ENCODE measurements at places on chromosomes 7 and 10.
A peak's percentile ranks its signal among the peaks of the same experiment; 100 is the strongest.

GRCh38 chr7:32163141-32163806, 93.1 kb upstream of the PDE1C start:
- DNase-seq: no peak

DNA sequence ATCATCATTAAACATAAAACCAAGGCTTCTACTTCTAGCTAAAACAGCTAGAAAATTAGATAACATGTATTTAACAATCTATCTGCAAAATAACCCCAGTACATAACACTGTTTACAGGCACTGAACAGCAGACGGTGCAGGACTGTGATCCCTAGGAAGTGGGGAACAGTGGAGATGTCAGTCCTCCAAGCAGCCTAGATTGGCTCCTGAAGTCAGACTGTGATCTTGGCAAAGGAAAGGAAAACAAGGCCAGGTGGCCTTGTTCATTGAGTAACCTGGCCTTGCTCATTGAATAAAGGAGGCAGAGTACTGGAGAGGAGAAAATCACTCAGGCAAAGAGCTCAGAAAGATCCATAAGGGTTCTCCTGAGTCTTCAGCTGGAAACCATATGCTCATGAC, 77.7 kb upstream of the DIP2C start:
- no peak for DNase-seq

GRCh38 chr10:47311193-47311931, 10.9 kb upstream of the GDF2 start:
- no peak for DNase-seq

DNA sequence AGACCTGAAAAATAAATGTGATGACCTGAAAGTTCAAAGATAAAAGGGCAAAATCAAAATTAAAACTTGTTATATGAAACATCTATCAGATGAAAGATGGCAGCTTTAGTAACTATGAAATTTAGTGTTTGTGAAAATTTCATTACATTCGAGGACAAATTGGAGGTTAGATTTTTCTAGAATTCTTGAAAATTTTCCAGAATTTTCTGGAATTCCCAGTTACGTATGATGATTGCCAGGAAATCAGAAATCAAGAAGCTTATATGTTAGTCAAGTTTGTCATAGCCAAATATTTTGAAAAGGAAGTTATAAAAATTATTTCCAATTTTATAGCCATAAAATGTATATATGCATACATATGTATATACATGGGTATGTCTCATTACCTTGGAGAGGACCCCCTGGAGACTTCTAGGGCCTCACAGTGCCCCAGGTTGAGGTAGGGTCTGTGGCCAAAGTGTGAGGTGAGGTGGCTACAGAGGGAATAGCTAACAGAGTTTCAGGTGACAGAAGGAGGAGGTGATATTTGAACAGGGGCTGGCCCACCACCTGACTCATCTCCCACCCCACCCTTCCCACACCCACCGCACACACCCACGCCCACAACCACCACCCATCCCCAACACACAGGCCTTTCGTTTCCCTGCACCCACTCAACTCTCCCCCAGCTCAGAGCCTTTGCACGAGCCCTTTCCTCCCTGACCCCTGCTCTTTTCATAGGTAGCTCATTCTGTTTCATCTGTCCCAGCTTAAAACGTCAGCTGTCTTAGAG, 21.5 kb downstream of the C10orf105 start:
- DNase-seq: no peak

- no peak for DNase-seq
These were observed 30.1 kb upstream of the RBM20 start for GRCh38 chr10:110613996-110614495.

- no peak for DNase-seq
These were observed 1061.5 kb downstream of the LRMDA start for GRCh38 chr10:76492678-76493472.

GRCh38 chr7:5284304-5285281, 1.9 kb downstream of the SLC29A4 start:
- DNase-seq: peak; percentile 17

DNA sequence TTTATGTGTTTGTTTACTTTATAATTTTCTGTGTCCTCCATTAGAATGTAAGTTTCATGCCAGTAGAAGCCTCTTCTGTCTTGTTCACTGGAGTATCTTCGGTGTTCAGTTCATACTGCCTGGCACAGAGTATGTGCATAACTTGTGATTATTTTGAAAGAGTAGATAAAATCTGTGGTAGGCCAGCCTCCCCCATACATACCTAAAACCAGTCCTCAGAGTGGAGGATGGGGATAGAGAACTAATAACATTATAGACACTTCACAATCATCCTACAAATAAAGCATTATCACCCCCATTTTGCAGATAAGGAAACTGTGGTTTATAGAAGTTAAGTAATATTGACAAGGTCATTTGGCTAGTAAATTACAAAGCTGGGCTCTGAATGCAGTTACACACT, 28.0 kb downstream of the VIM start:
- DNase-seq: no peak

DNA sequence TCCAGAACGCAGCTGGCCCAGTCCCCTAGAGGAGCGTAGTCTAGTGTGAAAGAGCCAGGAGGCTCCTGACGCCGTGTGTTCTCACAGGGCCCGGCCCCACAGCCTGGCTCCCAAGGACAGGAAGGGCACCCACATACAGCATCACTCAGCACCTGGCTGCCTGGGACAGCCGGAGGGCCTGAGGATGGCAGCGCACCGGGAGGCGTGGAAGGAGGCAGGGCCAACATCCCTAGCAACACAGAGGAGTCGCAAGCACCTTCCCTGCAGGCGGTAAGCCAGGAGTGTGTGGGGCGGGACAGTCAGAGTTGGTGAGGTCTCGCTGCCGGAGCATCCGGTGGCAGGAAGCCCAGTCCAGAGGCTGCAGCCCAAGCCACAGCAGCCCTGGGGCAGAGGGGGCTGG, 125.8 kb downstream of the MAD1L1 start:
- peak; percentile 48 for DNase-seq

GRCh38 chr7:46486256-46487206, 565.5 kb upstream of the IGFBP3 start:
- no peak for DNase-seq

DNA sequence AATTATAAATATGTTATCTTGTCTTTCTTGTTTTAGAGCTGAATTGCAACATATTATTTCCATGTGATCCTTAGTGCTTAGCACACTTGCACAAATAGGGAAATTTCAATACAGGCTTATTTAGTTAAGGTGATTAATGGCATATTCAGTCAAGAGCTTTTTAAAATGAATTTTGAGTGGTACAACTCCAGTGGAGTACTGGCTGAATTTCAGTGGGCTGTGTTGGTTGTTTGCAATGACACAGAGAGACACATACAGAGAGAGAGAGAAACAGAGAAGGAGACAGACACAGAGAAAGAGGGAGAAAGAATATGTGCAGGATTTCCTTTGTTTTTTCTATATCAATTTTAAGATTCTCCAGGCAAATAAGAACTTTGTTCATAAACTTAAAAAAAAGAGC, 766.9 kb downstream of the DNAJB9 start:
- no peak for DNase-seq

- no peak for DNase-seq
These were observed 28.9 kb downstream of the MGAM start for GRCh38 chr7:142024547-142024946.

DNA sequence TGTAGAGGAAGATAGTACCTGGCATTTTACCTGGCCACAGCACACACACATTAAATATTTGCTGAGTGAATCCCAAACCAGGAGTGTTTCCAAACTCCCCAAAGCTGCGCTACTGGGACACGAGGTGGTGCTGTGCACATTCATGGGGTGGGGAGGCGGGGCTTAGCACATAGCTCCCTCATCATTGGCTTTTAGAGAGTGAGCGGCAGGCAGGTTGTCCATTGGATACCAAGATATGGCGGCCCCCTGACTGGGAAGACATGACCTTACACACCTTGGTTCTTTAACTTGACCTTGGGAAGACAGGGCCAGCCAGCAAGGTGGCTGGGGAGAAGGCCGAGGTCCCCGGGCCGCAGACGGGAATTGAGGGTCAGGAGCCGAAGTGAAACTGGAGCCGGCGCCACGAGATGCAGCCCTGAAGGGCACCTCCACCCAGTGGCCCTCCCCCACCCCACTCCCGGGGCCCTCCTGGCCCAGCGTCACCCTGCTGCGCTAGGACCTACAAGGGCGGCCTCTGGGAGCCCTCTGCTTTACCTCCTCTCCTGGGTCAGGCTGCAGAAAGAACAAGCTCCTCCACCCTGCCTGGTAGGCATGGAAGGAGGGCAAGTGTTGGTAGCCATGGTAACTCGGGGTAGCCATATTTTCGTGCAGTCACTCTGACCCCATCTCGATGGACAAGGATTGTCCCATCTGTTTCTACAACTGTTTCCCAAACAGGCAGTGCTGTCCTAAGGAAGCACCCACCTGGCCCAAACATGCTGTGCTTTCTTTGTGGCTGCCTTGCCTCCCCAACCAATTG, 24.0 kb downstream of the TMEM176A start:
- no peak for DNase-seq

DNA sequence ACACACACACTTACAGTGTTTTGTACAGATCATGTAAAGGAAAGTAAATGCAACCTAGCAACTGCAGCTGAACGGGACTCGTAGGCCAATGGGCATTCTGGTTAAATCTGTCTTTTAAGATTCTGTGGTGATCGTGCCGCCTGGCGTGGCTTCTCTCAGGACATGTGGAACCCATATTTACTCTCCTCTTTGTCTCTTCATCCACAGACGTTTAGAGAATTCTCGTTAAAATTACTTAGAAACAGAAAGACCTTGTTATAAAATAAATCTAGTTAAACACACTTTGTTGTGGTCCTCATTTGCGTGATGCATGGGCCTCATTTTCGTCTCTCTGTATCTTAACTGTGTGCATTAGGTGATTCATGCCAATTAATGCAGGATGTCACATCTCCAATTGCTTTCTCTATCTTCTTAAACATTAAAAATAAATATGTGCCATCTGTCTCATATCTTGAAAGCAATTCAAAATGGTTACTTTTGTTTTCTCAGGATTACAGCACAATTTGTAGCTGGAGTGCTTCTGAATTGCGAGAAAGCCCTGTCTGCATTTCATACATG, 11.5 kb downstream of the KLF6 start:
- no peak for DNase-seq

DNA sequence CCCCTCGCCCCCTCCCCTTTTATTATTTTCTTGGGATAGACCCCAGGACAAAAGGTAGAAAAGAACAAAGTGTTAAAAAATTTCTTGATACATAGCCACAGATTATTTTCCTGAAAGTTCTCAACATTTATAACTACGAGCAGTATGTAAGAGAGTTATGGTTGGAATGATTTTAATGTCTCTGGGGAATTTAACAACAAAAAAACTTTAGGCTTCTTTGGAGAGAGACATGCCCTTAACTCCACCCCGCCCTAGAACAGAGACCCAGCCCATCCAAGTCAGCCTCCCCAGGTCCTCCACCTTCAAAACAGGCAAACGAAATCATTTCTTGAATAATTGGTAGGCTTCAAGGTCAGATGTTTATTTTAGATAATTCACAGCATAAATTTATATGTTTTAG, 97.1 kb downstream of the TCF7L2 start:
- no peak for DNase-seq

DNA sequence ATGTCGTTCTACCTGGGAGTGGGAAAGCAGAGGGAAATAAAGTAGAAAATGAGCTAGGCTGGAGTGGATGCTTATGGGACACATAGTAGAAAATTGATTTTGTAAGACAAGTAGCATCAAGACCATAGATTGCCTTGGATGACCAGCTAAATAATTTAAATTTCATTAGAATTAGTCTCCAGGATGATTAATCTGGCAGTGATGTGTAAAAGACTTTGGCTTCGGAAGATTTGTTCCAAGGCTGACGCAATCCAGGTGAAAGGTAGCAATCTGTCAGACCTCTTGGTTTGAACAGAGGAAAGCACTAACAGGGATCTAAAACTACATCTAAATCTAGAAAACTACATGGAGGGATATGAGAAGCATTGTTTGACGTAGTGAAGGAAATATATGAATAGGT, 236.5 kb downstream of the ARL4A start:
- DNase-seq: no peak

DNA sequence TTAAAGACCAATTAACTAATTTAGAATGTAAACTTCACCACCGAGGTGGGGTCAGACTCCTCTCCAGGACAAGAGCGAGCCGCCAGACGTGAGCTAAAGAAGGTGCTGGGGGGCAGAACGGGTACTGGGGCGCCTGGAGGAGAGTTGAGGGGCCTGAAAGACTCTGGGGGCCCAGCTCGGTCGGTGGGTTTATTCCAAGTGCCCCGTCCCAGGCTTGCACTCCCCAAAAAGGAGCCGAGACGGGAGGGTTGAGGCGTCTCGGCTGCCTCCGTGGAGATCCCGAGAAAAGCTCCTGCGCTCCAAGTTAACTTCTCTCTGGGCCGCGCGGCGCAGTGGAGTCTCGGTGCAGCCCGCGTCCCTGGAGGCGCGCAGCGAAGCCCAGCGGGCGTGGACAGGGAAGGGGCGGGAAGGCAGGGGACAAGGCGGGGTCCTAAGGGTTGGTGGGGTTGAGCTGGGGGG, 553.3 kb downstream of the TFEC start:
- no peak for DNase-seq

DNA sequence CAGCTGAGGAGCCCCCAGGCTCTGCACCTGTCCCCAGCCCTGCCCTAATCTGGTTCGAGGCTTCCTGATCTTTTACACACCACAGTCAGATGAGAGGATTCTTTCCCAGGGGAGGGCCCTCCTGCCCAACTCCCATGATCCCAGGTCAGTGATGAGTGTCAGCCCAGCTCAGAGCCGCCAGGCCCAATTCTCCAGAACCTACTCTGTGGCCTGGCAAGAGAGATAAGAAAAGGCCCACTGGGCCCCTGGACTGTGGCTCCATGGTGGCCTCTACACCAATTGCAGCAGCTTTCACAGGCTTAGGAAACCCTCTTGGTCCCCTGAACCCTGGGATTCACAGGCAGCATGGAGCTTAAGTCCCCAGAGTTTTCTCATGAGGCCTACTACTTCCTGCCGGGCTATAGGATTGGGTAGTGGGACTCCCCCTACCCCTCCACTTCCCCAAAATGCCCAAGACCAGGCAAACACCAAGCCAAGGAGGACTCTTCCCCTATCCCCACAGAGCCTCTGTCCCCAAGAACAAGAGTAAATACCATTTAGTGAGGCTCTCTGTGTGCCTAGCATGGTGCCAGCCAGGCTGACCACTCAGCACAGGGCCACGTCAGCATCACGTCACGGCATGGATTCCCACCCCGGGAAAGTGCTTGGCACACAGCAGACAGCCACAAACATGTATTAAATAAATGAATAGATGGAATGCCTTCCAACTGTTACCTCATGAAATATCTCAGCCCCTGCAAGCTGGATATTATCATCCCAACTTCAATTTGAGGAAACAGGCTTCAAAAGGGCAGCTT, 100.0 kb downstream of the GRID1 start:
- no peak for DNase-seq

DNA sequence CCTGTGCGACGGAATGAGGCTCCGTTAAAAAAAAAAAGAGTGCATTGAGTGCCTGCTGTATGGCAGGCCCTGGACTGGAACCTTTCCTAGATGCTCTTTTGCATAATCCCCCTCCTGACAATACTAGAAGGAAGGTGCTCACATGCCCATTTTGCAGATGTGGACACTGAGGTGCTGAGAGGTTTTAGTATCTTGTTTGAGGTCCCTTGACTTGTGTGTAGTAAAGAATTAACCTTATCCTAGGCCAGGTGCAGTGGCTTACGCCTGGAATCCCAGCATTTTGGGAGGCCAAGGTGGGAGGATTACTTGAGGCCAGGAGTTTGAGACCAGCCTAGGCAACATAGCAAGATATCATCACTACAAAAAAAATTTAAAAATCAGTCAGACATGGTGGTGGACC, 46.6 kb downstream of the TMEM130 start:
- DNase-seq: no peak

Measured in nucleus accumbens (tissue), 56 donors.